ENCODE measurements at places on chromosomes 2 and 18. TPM values are rescaled to one million over a fixed set of nuclear protein-coding genes. Genes with fewer than 3 reads are reported as not detected.

DNA sequence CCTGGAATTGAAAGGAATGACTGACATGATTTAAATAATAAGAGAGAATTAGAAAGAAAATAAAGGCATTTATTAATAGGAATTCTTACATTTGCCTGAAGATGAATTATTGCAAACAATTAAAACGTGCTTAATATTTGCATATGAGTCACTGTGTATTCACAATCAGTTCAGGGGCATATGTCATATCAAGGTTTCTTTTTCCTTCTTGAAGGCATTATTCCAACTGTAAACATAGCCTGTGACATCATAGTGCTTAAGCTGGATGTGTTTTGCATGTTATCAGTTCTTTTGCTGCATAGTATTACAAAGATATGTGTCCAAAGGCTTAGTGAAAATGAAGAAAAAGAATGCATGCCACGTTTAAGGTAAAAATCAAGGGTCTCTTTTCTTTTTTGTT is 80.8 kb downstream of the MEIS1 start:
- peak; percentile 90 for DNase-seq

The SIX2 gene
- not detected for polyA plus RNA-seq

DNA sequence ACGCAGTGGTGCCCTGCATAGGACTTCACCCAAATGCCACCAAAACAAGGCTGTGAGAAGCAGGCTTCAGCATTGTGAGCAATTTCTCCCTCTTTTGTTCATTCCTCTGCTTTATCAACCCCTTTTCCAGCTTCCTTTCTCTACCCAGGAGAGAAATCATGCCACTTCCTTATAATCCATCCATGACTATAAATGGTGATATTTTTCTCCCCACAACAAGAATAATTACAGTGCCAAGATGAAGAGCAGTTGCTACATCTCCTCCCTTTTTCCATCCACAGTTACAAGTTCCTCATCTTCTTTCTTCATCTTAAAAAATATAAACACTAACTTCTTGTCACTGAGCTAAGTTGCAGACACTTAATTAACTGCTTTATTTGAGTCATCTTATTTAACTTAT is 167.2 kb downstream of the ANTXR1 start:
- no peak for DNase-seq

GRCh38 chr2:53751728-53752127 is 15.9 kb upstream of the CHAC2 start:
- peak; percentile 71 for DNase-seq

The PROC gene
- not detected for polyA plus RNA-seq

The SLC5A7 gene
- polyA plus RNA-seq, result not detected

All from IMR-90 (cell line).